Tibial nerve (tissue), 4 donors: ENCODE measurements at places on chromosomes 1 and 21. TPM values are rescaled to one million over a fixed set of nuclear protein-coding genes. Genes with fewer than 3 reads are reported as not detected.

DNA sequence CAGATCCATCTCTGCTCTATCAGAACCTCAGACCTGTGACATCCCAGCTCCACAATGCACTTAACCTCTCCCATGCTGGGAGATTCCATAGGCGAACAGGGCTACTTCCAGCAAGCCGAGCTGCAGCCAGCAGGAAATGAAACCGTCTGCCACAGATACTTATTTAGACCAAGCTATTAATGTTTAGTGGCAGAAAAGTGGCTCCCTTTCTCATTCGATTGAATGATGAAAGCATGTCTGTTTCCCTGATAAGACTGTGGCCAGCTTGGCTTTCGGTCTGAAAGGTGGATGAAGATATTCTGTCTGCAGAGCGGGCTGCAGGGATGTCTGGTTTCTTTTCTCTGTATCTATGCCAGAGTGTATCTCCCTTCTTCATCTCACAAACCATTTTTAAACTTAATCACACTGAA is 146.4 kb downstream of the GREM2 start:
- H3K36me3 ChIP-seq: no peaks in the 10 kb centered on the region
- H3K4me3 ChIP-seq: no peak overlapping the region
- no peak overlapping the region for H3K27ac ChIP-seq
- H3K4me1 ChIP-seq: no peaks in the 10 kb centered on the region

The SEMA4A gene
- total RNA-seq: 1.8 TPM

The PRKCZ gene
- total RNA-seq: 2.7 TPM

- no peak overlapping the region for H3K4me3 ChIP-seq
- H3K36me3 ChIP-seq: no peaks in the 10 kb centered on the region
- no peak for DNase-seq
- H3K27ac ChIP-seq: no peak overlapping the region
Observed at GRCh38 chr1:194339471-194339870, 1153.1 kb upstream of the B3GALT2 start.

The KCNQ4 gene
- 0.22 TPM for total RNA-seq

The DENND2C gene
- 3.3 TPM for total RNA-seq

DNA sequence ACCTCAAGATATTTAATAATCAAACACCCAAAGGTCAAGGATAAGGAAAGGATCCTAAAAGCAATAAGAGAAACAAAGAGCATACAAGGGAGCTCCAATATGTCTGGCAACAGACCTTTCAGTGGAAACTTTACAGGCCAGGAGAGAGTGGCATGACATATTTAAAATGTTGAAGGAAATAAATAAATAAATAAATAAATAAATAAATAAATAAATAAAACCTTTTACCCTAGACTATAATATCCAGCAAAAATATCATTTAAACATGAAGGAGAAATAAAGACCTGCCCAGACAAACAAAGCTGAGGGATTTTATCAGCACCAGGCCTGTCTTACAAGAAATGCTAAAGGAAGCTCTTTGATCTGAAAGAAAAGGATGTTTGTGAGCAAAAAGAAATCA is 367.8 kb upstream of the PBX1 start:
- no peak for DNase-seq
- no peaks in the 10 kb centered on the region for H3K4me1 ChIP-seq
- H3K27ac ChIP-seq: no peak overlapping the region

DNA sequence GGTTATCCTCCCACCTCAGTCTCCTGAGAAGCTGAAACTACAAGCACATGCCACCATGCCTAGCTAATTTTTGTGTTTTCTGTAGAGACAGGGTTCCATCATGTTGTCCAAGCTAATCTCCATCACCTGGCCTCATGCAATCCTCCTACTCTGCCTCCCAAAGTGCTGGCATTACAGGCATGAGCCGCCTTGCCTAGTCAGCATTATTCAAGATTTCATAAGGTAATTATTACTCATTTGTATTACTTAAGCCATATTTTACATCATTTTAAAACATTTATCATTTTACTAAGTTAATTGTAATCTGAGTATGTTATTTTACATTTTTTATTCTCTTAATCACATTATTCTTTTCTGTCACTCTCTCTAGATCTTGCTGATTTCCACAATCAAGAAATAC is 1575.6 kb downstream of the NCAM2 start:
- H3K4me3 ChIP-seq: no peak overlapping the region
- H3K4me1 ChIP-seq: no peaks in the 10 kb centered on the region
- H3K36me3 ChIP-seq: no peaks in the 10 kb centered on the region
- DNase-seq: no peak

GRCh38 chr1:245404527-245404926 is 249.7 kb downstream of the KIF26B start:
- no peak overlapping the region for H3K27ac ChIP-seq
- H3K36me3 ChIP-seq: no peaks in the 10 kb centered on the region
- H3K4me1 ChIP-seq: no peaks in the 10 kb centered on the region
- H3K27me3 ChIP-seq: no peaks in the 10 kb centered on the region
- DNase-seq: no peak

DNA sequence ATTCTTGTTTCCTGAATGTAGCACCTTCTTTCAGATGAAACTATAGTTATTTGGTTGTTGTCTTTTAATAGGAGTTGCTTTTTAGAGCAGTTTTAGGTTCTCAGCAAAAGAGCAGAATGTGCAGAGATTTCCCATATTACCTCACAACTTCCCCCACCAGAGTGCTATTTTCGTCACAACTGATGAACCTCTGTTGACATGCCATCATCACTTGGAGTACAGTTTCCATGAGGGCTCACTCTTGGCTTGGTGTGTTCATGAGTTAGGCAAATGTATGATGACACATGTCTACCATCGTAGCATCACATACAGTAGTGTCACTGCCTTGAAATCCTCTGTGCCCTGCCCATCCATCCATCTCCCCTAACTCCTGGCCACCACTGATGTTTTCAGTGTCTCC is 3.7 kb downstream of the IBA57 start:
- no peak overlapping the region for H3K27ac ChIP-seq
- no peak for DNase-seq
- no peak overlapping the region for H3K4me3 ChIP-seq
- no peaks in the 10 kb centered on the region for H3K4me1 ChIP-seq
- no peaks in the 10 kb centered on the region for H3K27me3 ChIP-seq
- no peaks in the 10 kb centered on the region for H3K36me3 ChIP-seq

GRCh38 chr21:46368533-46369285 is 44.8 kb downstream of the PCNT start:
- no peak for DNase-seq
- no peaks in the 10 kb centered on the region for H3K27me3 ChIP-seq
- no peak overlapping the region for H3K4me3 ChIP-seq
- no peaks in the 10 kb centered on the region for H3K4me1 ChIP-seq

DNA sequence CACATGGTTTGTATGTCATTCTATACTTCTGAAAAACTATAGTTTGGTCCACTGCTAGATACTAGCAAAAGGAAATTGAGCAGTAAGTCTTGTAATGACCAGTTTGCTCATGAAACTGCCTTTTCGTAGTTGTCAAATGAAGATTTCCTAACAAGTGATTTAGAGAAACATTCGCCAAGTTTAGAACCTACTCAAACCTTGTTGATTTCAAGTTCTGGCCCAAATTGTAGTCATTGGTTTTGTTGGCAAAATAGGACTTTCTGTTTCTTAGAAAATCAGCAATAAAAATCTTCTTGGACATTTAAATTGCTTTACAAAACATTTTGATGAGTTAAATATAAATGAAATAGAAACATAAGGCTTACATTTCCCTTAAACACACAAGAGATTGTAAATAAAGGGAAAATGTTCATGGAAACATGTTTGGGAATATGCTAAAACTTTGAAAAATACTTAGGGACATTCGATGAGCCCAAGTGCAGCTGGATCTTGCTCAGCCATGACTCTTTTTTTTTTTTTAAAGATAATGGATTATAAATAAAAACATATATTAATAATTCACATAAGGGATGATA is 178.5 kb upstream of the LYPLAL1 start:
- no peaks in the 10 kb centered on the region for H3K36me3 ChIP-seq
- H3K27me3 ChIP-seq: no peaks in the 10 kb centered on the region
- no peak overlapping the region for H3K27ac ChIP-seq
- no peak overlapping the region for H3K4me3 ChIP-seq
- H3K4me1 ChIP-seq: no peaks in the 10 kb centered on the region
- DNase-seq: no peak

- H3K27ac ChIP-seq: peak overlapping the region; percentile 100
- no peaks in the 10 kb centered on the region for H3K27me3 ChIP-seq
- H3K4me3 ChIP-seq: peak overlapping the region; percentile 99
Observed at GRCh38 chr1:203308328-203308922, 3.1 kb downstream of the BTG2 start.
